ENCODE measurements at places on chromosomes 11 and 22.

GRCh38 chr11:67024410-67024809 is 1.5 kb downstream of the SYT12 start:
- no peak for DNase-seq

DNA sequence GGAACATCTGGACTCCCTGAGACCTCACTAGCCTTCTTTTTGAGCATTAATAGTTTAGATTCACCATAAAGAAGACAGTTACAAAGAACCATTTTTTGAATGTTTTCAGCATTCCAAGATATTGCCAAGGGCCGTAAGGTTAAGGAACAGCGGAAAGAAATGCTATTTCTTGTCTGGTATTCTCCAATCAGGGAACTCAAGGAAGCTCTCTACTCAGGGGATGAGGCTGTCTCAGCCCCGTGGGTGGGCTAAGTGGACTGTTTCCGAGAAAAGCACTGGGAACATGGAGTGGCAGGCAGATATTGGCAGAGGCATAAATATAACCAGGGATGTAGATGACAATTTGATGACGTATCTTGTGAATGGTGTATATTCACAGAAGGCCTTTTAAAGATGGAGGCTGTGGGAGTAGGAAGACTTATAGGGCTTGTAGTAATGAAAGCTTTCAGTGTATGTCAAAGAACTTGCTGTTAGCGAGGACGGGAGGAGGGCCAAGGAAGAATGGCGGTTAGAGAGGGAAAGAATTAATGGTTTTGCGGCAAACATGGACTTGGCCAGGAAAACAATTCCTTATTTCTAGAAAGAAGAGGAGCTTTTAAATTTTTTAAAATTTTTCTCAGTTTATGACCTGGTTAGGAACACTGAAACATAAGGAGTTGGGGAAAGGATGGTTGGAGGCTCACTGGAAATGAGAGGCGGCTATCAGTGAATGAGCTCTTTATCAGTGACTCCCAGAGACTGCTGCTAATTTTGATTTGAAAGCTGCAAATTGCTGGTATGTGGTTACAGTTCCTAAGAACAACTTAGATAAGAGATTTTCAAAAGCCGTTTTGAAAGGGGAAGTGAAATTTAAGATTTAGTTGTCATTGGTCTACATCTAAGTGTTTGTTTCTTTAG is 64.6 kb downstream of the ST3GAL4 start:
- DNase-seq = peak; percentile 90

DNA sequence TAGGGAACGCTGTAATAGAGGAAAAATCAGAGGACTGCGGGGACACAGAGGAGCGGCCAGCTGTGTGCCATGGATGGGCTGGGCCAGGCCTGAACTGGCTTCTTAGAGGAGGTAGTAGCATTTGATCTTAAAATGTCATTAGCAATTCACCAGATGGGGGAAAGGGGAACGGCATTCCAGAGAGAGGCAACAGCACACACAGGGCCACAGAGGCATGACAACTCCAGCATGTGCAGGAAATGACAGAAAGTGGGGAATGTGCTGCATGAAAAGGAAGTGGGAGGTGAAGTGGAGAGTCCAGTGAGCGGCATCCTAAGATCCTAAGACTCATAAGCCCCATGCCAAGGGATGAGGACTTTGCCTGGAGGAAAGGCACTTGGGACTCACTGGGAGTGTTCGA is 69.0 kb downstream of the UBASH3B start:
- DNase-seq = peak; percentile 30

GRCh38 chr11:5593146-5593545 is 3.3 kb upstream of the TRIM6 start:
- DNase-seq = peak; percentile 54

DNA sequence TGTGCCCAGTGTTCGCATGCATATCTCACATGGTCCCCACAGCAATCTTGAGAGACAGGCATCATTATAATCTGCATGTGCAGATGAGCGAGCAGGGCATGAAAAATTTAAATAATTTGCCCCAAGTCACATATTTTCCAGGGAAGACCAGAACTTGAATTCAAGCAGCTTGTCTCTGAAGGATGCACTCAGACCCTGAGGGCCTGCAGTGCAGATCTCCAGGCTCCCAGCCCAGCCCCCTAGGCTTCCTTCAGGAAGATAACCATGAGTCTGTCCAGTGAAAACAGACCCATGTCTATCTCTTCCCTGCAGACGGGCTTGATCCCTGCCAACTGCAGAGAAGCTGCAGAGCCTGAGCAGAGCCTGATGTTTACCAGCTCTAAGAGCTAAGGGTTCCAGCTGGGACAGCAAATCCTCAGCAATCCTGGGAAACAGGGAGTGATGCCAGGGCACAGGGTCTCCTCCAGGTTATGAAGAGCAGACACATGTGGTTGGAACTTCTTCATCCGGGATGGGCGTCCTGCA is 55.1 kb downstream of the NAV2 start:
- DNase-seq = no peak

GRCh38 chr11:13140028-13140870 is 131.1 kb downstream of the RASSF10 start:
- DNase-seq = peak; percentile 47

DNA sequence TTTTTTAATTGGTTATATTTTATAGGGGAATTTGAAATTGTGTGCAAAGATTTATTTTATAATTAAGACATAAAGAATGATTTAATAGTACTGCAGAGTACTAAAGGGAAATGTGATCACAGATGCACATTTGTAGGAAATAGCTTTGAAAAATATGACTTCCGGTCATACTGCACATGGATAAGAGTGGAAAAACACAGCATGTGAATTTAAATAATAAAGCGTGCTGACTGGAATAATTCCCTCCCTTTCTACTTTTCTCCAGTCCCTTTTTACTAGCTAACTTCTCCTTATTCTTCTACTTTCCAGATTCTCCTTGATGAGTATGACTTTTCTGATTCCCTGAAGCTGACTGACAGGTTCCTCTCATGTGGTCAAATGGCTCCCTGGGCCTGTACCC is 238.4 kb upstream of the CTSC start:
- DNase-seq = no peak

All from choroid plexus epithelial cell (primary cell).